ENCODE measurements at places on chromosomes 12 and 14. TPM values are rescaled to one million over a fixed set of nuclear protein-coding genes. Genes with fewer than 3 reads are reported as not detected.

GRCh38 chr12:77845831-77846230, 15.1 kb downstream of the NAV3 start:
- no peak for ATAC-seq

- ATAC-seq: no peak
These were observed 69.9 kb upstream of the AVPR1A start for GRCh38 chr12:63220921-63221320.

DNA sequence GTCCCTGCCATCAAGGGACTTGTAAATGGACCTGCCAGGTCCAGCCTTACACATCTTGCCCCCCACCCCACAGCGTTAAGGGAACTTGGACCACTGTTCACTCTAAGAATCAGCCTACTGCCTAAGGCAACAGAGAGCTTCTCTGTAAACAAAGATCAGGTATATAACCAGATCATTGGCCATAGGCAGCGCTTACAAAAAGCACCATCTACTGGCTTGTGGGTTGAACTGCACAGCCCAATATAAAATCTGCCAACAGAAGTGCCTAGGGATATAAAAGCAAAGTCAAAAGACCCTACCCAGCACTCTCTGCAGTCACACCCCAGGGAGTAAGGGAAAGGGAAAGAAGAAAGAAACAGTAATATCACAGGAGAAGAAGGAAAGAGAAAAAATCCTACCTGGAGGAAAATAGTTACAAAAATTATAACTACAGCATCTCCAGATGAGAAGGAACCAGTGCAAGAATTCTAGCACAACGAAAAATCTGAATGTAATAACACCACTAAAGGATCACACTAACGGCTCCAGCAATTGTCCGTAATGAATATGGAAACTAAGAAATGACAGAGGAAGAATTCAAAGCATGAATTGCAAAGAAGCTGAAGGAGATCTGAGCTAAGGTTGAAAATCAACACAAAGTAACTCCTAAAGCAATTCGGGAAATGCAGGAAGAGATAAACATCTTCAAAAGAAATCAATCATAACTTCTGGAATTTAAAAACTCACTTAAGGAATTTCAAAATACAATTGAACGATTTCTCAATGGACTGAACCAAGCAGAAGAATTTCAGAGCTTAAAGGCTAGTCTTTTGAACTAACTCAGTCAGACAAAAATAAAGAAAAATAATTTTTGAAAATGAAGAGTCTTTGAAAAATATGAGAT, 95.2 kb upstream of the PCED1B start:
- ATAC-seq: peak; percentile 16

DNA sequence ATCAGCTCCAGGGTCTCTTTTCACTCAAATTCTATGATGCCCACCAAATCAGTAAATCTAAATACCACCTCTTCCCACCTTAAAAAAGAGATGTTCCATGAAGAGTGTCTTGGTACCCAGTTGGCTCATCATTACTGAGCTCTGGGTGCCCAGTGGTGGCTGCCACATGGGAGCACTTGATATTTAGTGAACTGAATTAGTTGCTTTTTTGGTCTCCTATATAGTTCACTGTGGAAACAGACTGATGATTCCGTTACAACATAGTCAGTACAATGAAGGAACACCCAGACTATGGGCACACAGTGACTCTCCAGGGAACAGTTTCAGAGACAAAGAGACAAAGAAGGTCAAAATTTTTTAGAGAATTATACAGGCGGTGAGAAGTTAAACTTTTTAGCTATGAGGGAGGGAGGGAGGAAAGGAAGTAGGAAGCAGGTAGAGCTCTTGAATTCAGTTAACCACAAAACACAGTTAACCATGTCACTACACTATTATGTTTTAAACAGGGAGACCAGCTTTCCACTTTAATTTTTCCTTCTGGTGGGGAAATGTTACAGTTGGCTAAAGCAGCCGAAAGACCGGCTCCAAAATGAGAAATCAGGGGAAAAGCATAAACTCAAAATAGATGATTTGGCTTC, 14.6 kb upstream of the YY1 start:
- no peak for ATAC-seq

PRH2 gene
- not detected for total RNA-seq

DNA sequence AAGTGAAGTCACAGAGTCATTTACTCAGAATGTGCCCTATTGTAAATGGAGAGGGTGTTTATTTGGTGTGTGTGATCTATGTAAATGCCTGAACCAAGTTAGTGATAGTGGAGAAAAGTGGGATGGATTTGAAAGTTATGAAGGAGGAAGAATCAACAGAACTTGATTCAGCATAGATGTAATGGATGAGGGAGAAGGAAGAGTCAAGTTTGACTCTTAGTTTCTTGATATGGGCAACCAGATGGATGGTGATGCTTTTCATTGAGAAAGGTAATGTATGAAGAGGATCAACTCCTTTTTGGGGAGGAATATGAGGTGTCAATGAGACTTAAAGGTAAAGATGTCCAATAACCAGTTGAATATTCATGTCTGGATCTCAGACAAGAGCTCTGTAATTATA, 6.7 kb upstream of the MON2 start:
- no peak for ATAC-seq

FOXG1 gene
- total RNA-seq: not detected

DNA sequence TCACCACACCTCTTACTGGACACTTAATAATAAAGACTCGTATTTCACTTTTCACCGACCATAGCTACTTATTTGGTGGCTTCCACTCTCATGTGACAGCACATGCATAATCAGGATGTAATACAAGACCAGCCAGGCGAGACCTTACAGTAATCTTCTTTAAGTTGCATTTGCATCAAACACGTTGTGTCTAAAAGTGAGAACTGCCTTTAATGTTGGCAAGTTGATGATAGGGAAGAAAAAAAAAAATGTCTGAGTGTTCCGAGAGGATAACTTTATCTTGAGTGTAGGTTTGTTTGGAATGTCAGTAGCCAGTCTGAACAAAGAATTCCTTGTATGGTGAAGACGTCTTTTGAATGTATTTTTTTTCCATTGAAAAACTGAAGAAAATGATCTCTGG, 440.4 kb downstream of the ADAMTS20 start:
- ATAC-seq: no peak

DNA sequence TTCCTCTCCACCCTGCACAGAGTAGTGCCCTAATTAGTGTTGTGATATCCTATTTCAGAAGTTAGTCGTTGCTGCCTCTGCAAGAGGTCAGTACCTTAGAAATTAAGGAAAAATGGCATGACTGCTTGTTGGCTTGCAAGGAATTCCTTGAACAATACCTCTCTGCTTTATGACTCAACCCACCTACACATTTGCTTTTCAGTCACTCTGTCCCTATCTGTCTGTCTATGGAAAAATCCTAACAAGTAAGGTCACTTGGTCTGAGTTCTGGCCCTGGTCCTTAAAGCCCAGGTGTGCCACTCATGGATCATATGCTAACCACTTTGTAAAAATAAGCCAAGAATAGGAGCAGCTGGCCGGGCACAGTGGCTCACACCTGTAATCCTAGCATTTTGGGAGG, 116.4 kb upstream of the ATF1 start:
- ATAC-seq: no peak
